Esophagus squamous epithelium (tissue), 5 donors: ENCODE measurements at places on chromosomes 5 and 9. TPM values are rescaled to one million over a fixed set of nuclear protein-coding genes. Genes with fewer than 3 reads are reported as not detected.

- peak overlapping the region; percentile 81 for H3K27ac ChIP-seq
- DNase-seq, result no peak
- no peak overlapping the region for H3K4me3 ChIP-seq
- H3K36me3 ChIP-seq, result no peaks in the 10 kb centered on the region
Measured at GRCh38 chr5:73624888-73625287, 1.1 kb upstream of the ARHGEF28 start.

DNA sequence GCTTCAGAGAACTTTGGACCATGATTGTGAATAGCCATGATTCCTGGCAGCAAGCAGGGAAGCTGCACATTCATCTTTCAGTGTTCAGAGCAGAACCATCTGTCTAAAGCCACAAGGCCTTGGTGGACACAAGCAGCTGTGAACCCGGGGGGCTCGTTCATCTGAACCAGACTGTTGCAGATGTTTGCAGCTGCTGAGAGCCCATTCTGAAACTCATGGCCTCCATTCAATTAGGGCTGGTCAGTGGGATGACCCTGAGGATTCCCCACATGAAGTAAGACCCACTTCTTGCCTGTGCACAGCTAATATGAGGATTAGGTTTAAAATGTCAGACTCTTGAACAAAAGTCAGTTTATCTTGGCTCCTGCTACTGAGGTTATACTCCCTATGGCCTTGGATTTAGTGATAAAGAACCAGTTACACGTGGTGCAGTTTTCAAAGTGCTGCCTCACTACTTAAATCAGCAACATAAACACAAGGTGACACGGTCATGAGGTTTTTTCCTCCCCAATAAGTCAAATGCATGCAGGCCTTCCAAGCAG is 109.8 kb upstream of the IFNK start:
- H3K27ac ChIP-seq, result peak overlapping the region; percentile 74
- DNase-seq, result no peak
- H3K36me3 ChIP-seq, result no peaks in the 10 kb centered on the region
- H3K4me3 ChIP-seq, result no peak overlapping the region
- peaks cover 30% of the 10 kb centered on the region for H3K4me1 ChIP-seq
- no peaks in the 10 kb centered on the region for H3K27me3 ChIP-seq

Gene KCNIP1
- total RNA-seq, result not detected

Gene RANBP6
- total RNA-seq, result 17.7 TPM
